Activated T-helper 1 cell treated with anti-CD3 and anti-CD28 coated beads, Interleukin-12 subunit alpha, Interleukin-12 subunit beta, Interleukin-2, Interleukin-4 antibody, amounts not matched to agents 30 ng/mL and 10 ng/mL and 1 ng/mL, durations not matched to agents 14 hours and 24 hours and 36 hours (primary cell): ENCODE measurements at places on chromosomes 1 and 21.

DNA sequence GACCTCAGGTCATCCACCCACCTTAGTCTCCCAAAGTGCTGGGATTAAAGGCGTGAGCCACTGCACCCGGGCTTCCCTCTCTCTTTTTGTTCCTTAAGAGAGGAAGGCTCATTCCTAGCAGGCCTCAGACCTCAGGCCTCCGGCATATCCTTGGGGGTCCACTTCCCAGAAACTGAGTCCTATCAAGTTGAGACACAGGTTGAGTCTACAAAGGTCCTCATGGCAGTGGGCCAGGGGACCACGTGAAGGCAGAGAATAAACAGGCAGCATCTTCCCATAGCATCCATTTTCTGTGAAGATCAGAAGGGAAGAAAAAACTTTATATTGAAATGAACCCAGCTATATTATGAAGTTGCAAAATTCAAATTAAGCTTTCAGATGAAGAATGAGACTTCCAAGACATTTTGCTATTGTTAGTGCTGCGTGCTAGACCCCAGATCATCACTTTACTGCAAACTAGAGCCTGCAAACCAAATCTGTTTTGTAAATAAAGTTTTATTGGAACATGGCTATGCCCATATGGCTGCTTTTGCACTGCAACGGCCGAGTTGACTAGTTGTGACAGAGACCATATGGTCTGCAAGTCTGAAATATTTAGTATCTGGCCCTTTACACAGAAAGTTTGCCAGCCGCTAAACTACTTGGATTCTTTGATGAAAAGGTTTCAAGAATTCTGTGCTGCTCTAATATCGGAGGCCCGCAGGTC, 3.5 kb upstream of the CELA2A start:
- DNase-seq = no peak

- no peak for DNase-seq
Measured at GRCh38 chr1:182291584-182292192, 99.9 kb downstream of the GLUL start.

GRCh38 chr21:18164483-18164882, 80.2 kb upstream of the CHODL start:
- no peak for DNase-seq

DNA sequence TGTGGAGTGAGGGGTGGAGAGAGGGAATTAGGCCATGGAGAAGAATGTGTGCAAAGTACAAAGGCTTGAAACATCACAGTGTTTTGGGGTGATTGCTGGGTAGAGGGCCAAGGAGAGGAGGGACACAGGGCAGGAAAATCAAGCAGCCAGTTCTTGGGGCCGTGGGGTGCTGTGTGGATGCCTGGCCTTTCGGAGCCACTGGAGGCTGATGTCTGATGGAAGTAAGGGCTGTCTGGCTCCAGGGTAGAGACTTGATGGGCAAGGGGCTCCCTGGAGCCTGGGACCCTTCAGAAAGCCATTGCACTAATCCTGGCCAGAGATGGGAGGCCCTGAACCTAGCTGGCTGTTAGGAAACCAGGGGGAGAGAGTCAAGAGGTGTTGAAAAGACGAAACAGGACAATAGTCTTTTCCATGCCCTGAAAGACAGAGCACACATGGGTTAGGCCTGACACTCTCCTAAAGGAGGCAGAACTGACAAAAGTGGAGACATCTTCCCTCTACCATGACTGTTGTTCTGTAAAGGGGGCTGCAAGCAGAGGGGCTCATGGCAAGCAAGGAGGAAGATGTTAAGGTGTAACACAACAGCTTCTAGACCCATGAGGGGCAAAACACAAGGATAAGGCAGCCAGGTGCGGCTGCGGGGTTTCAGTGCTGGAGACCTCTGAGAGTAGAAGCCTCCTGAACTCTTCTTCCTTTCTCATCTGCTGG, 21.0 kb downstream of the ATF3 start:
- DNase-seq = no peak

DNA sequence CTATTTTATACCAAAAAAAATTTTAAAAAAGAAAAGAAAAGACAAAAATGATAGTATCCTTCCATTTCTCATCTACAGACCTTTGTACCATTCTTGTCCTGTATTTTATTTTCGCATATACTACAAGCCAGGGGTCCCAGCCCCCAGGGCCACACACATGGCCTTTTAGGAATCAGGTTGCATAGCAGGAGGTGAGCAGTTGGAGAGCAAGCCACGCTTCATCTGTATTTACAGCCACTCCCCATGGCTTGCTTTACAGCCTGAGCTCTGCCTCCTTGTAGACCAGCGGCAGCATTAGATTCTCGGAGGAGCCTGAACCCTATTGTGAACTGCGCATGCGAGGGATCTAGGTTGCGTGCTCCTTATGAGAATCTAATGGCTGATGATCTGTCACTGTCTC, 39.8 kb downstream of the RASSF5 start:
- no peak for DNase-seq

DNA sequence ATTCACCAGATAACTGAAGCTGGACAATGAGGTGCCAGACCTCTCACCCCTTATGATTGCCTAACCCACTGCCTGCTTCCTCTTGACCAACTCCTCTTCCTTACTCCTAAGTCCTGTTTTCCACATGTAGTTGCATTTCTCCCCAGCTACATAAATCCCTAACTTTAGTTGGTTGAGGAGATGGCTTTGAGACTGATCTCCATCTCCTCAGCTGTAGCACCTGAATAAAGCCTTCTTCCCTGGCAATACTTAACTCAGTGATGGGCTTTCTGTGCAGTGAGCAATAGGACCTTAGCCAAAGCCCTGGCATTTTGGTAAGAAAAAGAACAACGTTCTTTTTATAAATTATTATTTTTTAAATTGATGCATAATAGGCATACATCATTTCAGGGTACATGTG, 691.1 kb downstream of the MATN1 start:
- DNase-seq = no peak

DNA sequence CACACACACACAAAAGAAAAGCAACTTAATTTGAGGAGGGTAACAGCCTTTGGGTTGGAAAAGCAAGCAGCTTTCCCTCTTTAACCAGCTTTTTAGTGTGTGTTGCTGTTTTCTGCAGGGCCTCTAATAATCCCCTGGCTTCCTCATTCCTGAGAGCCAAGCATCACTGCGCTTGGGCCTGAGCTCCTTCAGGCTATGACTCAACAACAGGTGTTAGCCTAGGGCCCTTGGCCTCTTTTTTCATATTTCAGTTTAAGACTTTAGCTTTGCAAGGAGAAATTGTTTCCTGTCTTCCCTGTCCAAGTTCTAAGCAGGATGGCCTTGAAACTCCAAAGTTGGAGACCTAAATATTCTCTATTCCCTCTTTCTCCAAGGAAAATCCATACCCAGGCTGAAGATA, 26.2 kb upstream of the SNX27 start:
- no peak for DNase-seq

GRCh38 chr1:90922996-90923395, 98.8 kb downstream of the ZNF644 start:
- no peak for DNase-seq

GRCh38 chr1:21864730-21865129, 52.7 kb downstream of the LDLRAD2 start:
- no peak for DNase-seq

GRCh38 chr1:150995896-150996295, 10.8 kb downstream of the MINDY1 start:
- peak; percentile 20 for DNase-seq

GRCh38 chr1:169259816-169260215, 107.8 kb downstream of the NME7 start:
- DNase-seq = no peak

DNA sequence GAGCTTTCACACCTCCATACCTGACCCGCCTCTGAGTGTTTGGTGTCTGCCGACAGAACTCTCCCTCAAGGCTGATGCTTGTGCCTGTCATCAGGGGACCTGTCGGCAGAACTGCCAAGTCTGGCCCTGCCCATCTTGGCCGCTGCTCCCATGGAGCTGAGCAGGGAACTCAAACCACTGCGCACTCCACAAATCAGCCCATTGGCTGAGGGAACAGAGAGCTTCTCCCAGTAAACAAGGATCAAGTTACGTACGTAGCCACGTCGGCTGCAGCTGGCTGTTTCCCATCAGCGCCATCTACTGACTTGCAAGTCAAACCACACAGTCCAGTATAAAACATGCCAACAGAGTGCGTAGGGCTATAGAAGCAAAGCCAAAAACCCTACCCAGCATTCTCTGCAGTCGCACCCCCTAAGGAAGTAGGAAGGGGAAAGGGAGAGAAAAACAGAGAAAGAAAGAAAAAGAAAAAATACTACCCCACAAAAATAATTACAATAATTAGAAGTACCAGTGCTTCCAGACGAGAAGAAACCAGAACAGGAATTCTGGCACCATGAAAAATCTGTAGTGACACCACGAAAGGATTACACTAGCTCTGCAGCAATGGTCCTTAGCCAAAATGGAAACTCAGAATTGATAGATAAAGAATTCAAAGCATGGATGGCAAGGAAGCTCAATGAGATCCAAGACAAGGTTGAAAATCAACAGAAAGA, 13.1 kb downstream of the KRTAP13-1 start:
- peak; percentile 2 for DNase-seq

DNA sequence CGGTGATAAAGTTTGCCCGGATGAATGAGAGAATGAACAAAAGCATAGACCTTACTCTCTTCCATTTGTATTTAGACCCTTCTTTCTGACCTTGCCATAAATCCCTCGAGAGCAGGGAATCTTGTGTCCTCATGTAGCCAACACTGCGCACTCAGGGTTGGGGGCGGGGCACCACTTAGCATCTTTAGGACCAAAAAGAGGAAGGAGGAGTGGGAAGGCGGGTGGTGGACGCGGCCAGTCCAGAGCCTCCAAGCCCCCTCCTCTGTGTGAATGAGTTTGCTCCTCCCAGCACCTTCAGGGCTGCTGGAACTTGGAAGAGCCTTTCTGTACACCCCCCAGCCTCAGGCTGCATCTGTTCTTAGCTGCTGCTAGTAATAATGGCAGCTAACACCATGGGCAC, 141.9 kb upstream of the TMEM51 start:
- DNase-seq = no peak

DNA sequence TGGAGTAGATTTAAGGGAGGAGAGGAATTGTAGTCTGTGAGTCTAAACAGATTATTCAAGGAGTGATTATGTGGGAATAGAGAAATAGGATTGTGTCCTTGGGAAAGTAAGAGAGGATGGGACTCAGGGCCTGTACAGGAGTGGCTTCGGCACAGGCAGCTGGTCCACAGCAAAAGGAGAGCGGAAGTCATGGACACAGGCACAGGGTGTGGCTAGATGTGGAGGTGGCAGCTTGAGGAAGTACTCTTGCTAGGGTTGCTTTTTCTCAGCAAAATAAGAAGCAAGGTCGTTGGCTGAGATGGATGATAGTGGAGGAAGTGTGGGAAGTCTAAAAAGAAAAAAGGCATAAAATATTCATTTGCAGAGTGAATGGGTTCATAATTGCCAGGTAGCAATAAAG, 18.5 kb upstream of the ZNF648 start:
- DNase-seq = no peak
